Lung (tissue), 17 donors: ENCODE measurements at places on chromosomes 2 and 18. TPM values are rescaled to one million over a fixed set of nuclear protein-coding genes. Genes with fewer than 3 reads are reported as not detected.

DNA sequence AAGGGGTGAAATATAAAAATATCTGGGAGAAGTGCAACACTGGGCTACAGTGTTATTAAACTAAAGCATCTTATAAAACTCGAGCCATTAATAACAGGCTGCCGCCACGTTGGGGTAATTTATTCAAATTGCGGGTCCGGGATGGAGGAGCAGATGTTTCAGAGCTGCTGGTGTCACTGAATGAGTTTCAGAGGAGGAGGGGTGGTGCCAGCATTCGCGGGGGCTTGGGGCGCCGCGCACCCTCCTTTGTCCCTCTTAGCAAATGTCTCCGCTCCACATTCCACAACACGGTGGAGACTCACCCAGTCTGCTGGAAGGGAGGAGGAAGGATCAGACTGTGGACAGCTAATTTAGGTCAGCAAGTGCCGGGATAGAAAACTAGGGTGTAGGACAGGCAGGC, 260.5 kb downstream of the CELF4 start:
- no peak for DNase-seq

- DNase-seq, result no peak
These were observed 17.2 kb downstream of the MAL start for GRCh38 chr2:95042472-95043271.

The ZNF521 gene
- 1.5 TPM for polyA plus RNA-seq

DNA sequence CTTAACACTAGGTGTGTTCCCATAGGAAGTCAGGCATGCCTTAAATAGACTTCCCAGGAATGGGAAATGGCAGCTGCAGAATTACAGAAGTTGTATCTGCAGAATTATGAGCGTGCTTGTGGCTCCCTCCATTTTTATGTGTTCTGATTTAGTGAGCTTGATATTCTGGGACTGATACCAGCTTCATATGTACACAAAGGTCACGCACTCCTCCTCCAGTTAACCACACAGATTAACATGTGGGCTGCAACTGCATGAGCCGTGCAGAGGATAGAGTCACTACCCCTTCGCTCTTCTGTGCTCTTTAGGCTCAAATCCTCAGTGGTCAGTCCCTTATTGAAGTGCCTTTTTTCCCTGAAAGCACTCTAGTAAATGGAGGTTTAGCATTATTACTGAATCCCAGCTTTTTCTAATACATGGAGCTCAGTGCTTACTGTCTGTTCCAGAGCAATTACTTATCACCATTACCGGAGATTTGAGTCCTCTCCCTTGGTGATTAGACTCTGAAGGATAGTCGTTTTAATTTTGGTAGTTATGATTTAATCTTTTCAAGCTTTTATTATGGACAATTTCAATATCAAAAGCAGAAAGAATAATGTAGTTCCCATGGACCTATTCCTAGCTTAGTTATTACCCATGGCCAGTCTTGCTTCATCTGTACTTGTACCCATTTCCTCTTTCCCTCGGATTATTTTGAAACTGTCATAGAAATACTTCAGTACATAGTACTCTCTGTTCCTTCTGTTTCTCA, 238.3 kb downstream of the PRKCE start:
- no peak for DNase-seq

GRCh38 chr2:232875256-232876121, 5.4 kb downstream of the SNORC start:
- no peak for DNase-seq

The ATP8B1 gene
- polyA plus RNA-seq, result 9.9 TPM

The CPS1 gene
- 0.57 TPM for polyA plus RNA-seq

DNA sequence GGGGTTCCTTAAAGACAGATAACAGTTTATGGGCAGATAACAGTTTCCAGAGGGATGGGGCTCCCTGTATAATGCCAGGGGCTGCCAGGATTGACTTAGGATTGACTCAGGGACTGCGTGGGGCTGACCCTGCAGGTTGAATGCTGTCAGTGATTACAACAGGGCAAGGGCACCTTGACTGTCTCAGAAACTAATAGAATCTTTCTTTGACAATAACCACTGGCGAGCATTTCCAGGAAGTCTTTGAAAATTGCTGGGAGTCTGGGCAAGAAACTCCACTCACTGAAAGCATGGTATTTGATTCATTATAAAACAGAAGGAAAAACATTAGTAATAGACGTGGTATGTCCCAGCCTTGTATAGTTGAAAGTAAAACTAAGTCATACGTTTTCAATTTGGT, 101.0 kb downstream of the GPD2 start:
- no peak for DNase-seq

DNA sequence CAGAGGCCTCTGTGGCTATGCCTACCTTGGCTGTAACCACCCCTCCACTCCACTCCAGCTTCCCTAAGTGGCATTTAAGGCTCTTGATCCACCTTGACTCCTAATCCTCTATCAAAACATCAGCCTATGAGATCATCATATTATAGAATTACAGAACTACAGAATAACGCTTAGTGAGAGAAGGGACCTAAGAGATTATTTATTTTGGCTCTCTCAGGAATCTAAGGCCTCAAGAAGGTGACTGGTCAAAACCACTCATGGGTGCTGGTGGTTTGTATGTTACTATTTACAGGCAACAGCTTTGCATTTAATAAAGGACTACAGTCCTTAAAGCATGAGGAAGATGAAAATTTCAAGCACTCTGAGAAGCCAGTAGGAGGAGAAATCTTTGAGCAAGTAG, 118.8 kb downstream of the FSHR start:
- DNase-seq, result no peak

DNA sequence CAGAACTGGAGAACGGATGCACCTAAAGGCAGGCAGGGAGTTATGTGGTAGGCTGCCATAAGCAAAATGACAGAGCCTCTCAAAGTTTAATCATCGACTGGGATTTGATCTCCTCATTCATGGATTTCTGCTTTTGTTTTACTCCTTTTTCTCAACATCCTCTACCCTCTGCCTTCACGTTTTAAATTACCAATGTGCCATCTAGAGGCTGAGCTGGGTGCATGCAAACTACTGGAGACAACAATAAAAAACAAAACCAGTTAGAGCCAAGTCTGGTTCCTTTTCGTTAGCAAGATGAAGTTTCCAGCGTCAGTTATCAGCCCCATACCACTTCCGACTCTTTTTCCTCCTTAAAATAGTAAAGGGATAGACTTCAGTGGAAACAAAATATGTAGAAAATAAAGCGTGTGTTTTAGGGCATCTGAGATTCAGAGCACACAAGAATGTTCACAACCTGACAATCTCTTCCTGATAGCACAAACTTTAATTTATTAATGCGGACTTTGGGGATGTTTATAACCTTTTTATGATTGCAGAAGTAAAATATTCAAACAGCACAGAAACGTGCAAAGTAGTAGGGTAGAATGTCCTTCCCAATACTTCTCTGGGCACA, 117.0 kb downstream of the LAMA1 start:
- DNase-seq, result no peak

- no peak for DNase-seq
These were observed 45.9 kb upstream of the ITGA6 start for GRCh38 chr2:172381275-172382027.

- DNase-seq, result no peak
These were observed 128.2 kb upstream of the DNAJC10 start for GRCh38 chr2:182587831-182588230.

The RIT2 gene
- polyA plus RNA-seq, result not detected

DNA sequence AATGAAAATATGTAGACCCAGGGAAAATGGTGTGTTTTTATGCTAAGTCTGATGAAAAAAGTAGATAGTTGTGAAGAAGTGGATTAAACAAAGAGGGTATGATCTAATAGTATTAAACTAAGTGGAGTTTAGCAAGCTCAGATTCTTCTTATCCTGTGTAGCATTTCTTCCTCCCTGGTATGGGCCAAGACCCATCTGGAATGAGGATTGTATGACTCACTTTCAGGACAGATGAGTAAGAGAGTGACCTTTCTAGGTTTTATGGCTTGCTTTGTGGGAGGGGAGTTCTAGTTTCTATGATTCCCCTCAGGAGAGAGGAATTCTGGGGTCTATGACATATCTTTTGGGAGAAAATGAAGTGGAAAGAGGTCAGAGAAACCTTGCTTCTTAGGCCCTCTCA, 550.1 kb downstream of the SPAG16 start:
- DNase-seq, result no peak

GRCh38 chr2:190815226-190815625, 65.4 kb upstream of the GLS start:
- no peak for DNase-seq

DNA sequence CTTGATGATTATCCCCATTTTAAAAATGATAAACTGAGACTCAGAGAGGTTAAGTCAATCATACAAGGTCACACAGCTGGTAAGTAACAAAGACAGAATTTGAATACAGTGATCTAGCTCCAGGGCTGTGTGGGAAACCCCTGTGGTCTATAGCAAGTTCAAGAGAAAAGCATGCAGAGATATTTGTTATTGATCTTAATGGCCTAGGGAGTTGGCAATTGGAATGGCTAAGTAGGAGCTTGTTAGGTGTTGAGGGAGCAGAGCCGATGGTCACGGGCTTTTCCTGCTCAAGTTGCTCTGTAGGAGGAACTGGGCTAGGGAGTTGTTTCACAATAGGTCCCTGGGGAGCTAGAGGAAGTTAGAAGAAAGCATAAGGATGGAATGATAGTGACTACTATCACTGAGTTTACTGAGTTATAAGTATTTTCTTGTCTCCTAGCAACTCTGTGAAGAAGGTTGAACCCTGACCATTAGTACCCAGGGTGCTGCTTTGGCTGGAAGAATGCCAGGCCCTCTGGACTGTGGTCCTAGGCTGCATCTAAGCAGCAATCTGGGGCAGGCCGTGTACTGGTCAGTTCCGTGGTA, 30.0 kb downstream of the RNF125 start:
- DNase-seq, result no peak

The GAD1 gene
- 0.08 TPM for polyA plus RNA-seq

DNA sequence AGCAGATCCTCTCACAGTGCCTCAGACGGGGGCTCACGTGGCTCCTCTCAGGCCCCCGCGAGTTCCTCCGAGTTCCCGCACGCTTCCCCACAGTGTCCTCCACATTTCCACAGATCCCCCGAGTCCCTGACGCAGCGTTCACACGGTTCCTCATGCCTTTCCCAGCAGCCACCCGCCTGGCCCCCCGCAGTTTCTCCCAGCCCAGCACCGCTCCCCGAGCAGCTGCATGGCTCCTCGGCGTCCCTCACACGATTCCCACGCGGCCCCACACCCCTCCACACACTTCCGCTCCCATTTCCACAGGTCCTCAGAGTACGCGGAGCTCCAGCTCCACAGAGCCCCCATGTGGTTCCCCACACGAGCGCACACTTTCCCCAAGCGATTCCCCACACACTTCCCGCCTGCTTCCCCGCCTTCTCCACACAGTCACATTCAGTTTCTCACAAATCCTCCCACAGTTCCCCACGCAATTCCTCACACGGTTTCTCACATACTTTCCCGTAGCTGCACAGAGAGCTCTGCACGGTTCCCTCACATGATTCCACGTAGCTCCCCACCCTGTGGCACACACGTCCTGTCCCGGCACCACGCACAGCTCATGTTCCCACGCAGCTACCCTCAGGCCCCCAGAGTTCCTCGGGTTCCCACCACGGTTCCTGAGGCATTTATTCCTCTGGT, 39.9 kb downstream of the KIF1A start:
- no peak for DNase-seq

- DNase-seq, result no peak
These were observed 571.9 kb upstream of the CRIM1 start for GRCh38 chr2:35783723-35784122.

DNA sequence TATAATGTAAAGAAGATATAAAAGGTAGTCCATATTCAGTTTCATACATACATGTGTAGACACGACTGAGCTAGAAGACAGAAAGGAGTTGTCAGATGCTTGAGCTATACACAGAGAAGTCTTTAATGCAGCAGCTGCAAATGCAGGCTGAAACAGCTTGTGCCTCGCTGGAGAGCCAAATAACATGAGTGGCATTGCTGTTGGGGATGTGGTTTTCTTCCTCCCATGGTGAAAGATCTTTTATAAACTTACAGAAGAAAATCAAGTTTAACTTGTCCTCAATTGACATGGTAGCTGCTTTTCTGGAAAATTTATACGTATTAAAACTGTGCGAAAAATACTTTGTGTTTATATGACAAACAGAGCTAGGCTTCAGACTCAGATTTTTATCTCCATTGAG, 16.4 kb upstream of the IL1R1 start:
- DNase-seq, result no peak

- no peak for DNase-seq
These were observed 5.2 kb downstream of the PNKD start for GRCh38 chr2:218275371-218276072.

DNA sequence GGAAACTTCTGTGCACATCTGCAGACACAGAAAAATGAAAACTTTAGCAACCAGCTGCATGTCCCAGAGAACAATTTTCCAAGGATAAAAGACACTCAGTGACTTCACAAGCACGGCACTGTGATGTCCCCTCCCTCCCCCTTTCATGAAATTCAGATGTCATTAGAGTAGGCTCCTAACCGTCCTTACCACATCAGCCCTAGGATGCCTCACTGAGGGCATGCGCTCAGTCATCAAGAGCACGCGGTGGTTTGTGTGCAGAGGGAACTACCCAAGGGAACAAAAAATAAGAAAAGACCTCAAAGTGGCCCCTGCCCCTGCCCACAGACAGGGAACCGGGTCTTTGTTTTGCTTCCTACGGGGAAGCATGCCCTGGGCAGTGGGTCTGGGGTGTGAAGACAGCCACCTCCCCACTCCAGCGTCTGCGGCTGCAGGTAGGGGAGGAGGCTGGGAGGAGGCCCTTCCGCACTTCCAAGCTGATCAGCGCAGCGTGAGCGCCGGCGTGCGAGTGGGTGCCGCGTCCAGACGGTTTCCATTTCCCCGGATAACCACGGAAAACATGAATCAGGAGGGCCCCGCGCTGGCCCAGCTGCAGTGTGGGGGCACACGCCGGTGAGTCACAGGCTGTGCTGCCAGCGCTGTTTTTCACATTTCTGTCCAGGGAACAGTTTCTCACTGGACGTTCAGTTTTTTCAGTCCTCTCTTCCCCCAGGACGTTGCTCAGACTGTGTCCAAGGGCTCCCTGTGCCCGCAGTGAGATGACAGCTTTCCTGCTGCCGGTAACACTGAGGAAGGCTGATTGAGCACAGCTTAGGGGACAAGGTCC, 70.6 kb downstream of the COPS8 start:
- DNase-seq, result no peak

The INHA gene
- polyA plus RNA-seq, result 0.98 TPM

DNA sequence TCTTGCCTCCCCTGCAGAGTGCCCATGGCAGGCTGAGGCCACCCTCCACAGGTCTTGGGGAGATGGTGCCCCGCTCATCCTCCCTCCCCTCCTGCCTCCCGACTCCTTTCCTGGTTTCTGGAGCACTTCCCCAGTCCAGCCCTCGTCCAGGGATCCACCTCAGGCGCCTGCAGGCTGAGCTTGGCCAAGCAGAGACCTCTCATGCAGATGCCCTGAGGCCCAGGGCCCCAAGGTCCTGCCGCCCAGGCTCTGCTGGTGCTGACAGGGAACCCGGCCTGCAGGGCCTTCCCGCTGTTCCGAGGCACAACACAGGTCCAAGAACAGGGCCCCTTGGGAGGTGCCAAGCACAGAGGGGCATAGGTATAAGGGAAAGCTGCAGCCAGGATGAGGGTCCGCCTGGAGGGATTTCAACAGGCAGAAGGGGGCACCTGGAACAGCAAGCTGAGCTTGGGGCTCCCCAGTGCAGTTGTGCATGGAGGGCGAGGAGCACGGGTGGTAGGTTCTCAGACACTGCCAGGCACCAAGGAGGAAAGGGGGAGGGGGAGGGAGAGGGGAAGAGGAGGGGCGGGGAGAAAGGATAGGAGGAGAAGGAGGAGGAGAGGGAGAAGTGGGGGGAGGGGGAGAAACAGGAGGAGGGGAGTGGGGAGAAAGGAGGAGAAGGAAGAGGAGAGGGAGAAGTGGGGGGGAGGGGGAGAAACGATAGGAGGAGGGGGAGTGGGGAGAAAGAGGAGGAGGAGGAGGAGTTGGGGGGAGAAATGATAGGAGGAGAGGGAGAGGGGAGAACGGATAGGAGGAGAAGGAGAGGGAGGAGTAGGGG, 1.2 kb upstream of the ANO7 start:
- DNase-seq, result no peak

GRCh38 chr2:42742740-42743658, 20.9 kb downstream of the OXER1 start:
- DNase-seq, result no peak
